Urothelium cell line (cell line): ENCODE measurements at places on chromosomes 3 and 15.

DNA sequence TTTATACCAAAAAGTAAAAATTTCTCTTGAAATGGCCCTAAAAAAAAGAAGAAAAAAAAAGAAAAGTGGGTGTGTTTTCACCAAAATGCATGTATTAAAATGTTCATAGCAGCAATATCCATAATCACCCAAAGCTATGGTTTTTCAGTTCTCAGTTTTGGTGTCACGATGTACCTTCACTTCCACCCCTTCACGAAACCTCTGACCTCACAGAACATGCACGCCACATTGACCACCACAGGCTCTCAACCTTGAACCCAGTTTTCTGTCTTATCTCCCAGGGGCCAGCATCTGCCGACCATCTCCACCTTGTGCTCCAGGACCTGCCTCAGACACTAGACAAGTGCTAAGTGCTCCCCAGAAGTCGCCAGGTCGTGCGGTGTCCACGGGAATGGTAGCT, 30.4 kb downstream of the COLQ start:
- DNase-seq = no peak

- no peak for DNase-seq
These were observed 271.5 kb upstream of the COL8A1 start for GRCh38 chr3:99366663-99367429.

DNA sequence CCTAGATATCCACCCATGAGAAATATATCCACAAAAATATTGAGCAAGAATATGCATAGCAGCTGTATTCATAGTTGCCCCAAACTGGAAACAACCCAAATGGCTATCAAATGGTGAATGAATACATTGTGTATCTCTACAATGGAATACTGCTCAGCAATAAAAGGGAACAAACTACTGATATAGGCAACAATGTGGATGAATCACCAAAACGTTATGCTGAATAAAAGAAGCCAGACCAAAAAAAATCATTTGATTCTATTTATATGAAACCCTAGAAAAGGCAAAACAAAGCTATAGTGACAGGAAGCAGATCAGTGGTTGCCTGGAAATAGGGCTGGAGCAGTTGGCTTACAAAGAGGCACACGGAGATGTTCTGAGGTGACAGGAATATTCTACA, 15.5 kb upstream of the CMTM7 start:
- DNase-seq = no peak

DNA sequence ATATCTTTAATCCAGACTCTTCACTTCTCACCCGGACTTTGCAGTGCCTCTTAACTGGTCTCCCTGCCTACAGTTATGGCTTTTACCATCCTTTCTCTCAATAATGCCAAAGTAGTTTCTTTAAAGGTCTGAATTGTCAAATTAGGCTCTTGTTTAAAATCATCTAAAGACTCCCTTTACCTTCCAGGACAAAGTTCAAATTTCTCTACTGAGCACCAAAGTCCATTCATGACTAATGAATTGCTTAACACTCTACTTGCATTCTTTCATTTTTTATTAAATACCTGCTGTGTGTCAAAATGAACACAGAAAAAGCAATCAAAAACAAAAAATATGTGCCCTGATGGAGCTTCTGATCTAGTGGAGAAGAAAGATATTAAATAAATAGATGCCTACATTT, 472.4 kb upstream of the UBE2E2 start:
- DNase-seq = no peak

- DNase-seq = no peak
These were observed 60.5 kb upstream of the TBC1D5 start for GRCh38 chr3:17802950-17803349.

GRCh38 chr15:82036461-82036860, 9.4 kb downstream of the MEX3B start:
- no peak for DNase-seq

DNA sequence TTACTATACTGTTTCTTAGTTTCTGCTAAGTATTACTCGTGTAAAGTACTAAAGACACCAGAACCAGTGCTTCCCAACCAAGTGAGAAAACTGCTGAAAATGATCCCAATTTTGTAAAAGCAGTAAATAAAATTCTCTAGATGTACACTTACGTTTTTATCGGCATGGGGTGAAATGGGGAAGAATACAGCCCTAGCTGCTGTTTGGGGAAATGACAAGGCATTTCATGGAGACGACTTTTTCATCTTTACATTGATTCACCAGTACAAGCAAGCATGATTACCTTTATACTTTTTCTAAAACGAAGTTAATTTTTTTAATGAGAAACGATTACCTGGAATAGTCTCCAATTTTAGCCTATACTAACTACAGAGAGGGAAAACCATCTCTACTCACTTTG, 1.4 kb downstream of the PSMD6 start:
- DNase-seq = no peak

DNA sequence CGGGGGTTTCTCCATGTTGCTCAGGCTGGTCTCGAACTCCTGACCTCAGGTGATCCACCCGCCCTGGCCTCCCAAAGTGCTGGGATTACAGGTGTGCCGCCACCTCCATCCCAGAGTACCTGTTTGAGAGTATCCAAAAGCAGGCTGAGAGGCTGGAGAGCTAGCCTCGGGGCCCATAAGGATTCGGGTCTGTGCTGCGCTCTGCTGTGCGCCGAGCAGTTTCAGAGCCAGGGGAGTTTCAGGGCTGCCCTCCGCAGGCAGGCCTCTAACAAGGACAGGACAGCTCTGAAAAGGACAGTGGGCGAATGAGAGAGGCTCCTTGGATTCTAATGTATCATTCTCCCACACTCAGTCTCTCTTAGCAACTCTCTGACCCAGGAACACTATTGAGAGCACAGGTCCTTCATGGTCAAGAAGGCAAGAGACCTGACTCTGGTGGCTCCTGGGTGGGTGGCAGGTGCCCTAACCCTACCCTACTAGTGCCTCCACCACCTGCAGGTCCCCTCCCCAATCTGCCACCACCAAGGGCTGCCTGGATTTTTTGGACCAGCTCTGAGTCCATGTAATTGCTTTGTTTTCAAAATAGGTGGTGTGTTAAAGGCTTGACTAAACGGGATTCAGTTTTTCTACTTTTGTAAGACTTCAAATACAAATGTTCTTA, 27.8 kb downstream of the MAGEF1 start:
- DNase-seq = no peak

DNA sequence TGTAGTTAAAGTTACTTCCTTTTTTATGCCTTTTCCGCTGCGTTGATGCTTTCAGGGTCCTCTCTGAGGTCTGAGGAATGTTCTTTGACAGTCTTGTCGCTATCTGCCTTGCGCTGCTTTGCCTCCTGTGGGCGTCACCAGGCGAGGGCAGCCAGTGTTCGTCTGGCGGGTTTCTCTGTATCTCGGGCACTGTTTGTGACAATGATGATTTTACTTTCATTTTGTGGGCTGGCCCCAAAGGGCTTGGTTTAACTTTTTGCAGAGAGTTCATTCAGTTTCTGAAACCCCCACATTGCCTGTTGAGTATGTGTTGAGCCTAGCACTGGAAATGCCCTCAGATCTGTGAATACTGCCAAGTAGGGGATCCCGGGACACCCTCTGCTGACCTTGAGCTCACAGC, 24.6 kb upstream of the SACM1L start:
- DNase-seq = no peak

DNA sequence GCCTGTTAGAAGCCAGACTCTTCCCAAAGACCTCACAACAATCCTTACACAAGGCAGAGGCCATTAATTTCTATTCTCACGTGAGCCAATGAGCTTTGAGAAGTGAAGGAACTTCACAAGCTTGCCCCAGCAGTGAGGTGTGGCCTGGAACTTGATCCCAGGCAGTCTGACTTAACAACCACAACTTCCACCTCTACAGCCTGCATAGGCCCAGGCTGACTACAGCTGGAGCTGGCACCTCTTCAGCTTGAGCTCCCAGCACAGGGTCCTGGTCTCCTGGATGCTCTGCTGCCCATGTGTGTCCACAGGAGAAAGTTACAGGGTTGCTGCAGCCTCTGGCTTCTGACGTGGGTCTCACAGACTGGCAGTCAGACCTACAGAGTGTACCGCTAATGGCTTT, 111.0 kb downstream of the ERC2 start:
- no peak for DNase-seq

DNA sequence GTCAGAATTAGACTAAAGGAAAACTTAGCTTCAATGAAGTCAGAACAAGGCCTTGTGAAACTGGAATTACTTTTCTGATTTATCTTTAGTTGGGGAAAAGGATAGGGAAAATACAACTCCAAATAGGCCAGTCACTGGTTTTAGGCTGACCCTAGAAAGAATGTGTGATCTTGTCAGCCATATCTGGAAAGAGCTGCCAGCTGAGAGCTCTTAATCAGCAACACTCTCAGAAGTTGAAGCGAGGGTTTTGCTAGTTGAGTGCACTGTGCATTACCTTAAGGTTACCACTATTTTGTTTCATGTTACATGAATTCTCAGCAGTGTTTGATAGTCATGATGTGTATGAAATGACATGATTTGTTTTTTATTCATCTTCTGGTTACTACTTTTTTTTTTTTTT, 905.3 kb upstream of the ALCAM start:
- DNase-seq = no peak

DNA sequence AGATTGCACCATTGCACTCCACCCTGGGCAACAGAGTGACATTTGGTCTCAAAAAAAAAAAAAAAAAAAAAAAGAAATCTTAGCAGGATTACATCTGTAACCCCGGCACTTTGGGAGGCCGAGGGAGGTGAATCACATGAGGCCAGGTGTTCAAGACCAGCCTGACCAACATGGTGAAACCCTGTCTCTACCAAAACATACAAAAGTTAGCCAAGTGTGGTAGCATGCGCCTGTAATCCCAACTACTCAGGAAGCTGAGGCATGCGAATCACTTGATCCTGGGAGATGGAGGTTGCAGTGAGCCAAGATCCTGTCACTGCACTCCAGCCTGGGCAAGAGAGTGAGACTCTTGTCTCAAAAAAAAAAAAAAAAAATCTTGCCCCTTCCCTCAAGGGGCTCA, 40.4 kb downstream of the LIPC start:
- DNase-seq = no peak

DNA sequence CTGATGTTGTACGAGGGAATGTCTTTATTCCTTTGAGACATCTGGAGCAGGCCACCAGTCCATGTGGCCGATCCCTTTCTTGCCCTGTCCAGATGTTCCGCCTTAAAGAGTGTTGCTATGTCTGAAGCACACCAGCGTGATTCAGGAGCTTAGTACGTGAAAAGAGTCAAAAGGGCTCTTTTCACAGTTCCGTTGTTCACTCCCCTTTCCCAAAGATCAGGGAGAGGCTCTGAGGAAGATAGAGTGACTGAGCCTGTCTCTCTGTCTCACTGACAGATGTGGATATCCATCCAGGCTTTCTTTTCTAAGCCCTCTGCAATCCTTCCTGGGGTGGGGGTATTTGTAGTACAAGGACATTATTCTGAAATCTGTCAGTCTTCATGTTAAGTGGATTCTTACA, 262.5 kb upstream of the LRTM1 start:
- DNase-seq = no peak

DNA sequence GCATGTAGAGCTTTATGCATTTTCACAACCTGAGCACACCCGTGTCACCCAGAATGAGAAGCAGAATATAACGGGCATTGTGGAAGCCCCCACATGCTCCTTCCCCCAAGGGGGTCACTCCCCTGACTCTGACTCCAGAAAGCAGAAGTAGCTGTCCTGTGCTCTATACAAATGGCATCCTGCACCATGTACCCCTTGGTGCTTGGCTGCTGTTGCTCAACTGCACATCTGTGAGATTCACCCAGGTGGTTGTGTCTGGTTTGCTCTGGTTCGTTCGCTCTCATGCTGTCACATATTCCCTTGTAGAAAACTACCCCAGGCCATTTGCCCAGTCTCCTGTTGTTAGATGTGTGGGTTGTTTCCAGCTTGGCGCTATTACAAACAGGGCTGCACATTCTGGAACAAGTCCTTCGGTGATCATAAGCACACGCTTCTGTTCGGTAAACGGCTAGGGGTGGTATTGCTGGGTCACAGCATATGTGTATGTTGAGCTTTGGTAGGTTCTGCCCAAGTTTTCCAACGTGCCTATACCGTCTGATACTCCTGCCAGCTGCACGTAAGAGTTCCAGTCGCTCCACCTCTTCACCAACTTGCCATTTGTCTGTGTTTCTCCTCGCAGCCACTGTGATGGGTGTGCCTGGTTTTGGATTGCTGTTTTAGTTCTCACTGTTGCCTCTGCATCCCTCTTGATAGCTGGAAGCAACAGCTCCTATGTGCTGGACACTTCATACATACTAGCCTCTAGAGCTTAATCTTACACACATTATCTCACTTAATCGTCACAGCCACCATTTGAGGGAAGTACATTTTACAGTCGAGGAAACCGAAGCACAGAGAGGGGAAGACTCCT, 65.4 kb upstream of the SLC6A6 start:
- no peak for DNase-seq

GRCh38 chr3:23649448-23649847, 156.3 kb upstream of the UBE2E1 start:
- DNase-seq = no peak

- DNase-seq = no peak
These were observed 25.4 kb upstream of the LIMD1 start for GRCh38 chr3:45568848-45569762.

GRCh38 chr3:152021951-152022461, 148.6 kb downstream of the SUCNR1 start:
- peak; percentile 53 for DNase-seq

- no peak for DNase-seq
These were observed 146.9 kb upstream of the CADPS start for GRCh38 chr3:63022114-63022513.

DNA sequence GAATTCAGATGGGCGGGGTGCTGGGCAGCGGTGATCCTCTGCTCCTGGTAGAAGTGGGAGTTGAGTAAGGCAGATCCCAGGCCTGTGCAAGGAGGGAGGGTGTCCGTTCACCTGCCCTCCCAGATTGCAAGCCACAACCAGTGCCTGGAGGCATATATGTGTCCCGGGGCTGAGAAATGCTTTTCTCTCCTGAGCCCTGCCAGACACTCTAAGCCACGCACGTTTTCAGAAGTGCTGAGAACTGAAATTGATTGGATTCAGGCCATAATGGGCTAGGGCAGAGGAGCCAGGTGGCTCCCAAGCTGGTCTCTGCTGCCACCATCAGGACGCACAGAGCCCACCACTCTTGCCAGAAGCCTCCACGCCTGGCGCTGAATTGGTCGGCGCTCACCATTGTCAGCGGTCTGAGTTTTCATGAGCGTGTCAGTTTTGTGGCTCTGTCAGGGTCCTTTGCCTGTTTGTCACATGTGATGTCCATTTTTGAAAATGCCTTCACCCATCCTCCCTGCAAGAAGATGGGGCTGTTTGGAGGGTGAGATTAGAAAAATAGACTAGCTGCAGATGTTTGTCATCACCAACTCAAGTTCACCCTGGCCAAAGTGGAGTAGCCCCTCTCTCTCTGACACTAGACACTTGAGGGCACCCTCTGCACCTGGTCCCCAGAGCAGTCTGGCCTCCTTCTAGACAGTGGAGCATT, 15.4 kb upstream of the BFSP2 start:
- peak; percentile 70 for DNase-seq

DNA sequence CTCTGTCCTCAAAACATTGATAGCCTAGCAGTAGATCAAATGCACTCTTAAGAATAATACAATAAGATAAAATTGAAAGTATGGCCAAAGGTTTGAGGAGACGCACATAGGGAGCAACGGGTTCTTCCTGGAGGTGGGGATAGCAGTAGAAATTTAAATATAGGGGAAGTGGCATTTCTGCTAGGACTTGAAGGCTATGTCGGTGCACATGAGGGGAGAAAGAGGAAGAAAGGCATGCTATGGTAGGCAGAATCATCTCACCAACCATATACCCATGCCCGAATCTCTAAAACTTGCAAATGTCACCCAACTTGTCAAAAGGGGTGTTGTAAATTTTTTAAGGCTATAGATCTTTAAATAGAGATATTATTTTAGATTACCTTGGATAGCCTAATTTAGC, 735.1 kb upstream of the LMCD1 start:
- DNase-seq = no peak

- DNase-seq = no peak
These were observed 46.8 kb downstream of the EOMES start for GRCh38 chr3:27675287-27675686.

- peak; percentile 68 for DNase-seq
These were observed 6.5 kb upstream of the TBC1D23 start for GRCh38 chr3:100254168-100254777.
